ENCODE measurements at places on chromosomes 1 and 21.

GRCh38 chr1:3410142-3410925 lies 44.1 kb upstream of the ARHGEF16 start:
- DNase-seq: no peak

DNA sequence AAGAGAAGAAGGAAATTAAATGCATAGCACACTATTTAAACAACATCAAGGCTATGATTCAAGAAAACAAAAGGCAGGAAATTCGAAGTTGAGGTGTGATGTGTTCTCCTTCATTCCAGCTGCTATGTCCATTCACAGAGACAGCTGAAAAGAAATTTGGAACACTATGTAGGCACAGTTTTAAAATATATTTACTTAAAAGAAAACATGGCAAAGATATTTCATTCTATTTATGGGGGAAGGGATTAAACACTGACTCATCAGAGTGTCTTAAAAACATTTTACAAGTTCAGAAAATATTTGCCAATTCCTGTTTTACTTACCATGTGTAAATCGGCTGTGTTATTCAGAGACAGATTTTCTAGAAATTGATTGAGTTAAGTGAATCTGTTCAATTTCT lies 39.4 kb upstream of the NGF start:
- DNase-seq: peak; percentile 51

GRCh38 chr1:94433866-94434265 lies 15.7 kb downstream of the ABCD3 start:
- DNase-seq: no peak

DNA sequence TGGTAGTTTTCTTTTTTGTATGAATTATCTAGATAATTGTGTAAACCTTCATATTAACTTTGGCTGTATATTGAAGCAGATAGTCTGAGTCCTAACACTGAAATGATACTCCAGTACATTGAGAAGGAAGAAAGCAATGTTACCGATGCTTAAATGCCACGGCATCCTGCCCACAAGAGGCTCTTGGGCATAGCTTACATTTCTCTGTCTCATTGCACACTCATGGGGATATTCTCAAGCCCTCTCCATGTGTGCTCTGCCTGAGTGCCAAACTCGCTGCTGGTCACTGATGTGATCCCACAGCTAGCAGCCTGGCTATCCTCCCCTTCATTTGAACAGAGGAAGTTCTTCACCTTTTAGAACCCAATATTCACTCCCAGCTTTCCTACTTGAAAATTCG lies 179.4 kb downstream of the TGFB2 start:
- no peak for DNase-seq

GRCh38 chr1:82818586-82818985 lies 1017.9 kb downstream of the ADGRL2 start:
- no peak for DNase-seq

DNA sequence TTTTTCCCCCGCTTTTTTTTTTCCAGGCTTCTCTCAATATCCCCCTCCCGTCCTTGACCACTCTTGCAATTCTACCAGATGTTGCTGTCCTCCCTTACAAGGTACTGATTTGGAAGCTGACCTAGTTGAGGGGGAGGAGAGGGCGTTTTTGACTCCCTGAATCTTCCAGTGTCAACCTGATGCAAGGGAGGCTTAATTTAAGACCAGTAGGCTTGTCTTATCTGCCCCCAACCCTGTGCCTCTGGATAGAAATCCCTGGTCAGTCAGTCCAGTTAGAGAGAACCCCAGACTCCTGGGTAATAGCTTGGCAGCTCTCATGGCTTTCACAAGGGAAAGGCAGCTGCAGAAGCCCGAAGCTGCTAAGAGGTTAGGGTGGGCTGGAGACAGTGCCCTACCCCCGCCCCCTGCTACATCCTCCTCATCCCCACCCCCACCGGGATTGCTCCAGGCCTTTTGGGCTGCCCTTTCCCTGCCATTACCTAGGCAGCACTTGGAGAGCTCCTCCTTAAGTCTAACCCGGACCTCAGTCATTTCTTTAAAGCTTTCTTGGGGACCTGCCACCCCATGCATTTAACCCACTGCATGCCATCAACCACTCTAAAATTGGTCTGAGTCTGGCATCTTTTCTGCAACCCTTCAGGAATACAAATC lies 3.6 kb downstream of the ACKR1 start:
- no peak for DNase-seq

DNA sequence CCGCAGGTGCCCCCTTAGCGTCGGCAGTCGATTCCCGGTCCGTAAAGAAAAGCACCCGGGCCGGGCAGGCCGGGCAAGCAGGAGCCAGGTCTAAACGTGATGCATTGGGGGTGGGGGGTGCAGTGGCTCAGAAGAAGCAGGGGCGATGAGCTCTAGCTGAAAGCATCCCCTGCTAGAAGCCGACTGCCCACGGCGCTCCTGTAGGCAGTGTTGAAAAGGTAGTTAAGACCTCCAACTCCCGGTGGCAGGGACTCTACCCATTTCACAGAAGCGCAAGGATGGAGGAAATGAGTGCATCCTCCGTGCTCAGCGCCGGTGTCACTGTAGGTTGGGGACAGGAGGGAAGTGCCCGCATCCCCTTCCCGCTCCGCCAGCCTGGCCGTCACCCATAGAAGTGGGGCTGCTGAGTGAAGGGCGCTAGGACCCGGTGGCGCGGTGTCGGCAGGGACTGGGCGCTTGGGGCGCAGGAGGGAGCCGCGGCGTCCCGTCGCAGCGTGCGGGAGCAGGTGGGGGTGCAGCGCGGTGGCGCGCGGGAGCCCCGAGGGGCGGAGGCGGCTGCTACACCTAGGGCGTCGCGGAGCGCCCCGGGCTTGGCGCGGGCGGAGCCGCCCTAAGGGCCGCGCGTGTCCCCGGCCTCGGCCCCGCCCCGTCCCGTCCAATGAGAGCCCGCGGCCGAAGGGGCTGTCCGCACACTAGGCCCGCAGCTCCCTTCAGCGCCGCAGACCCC lies at the start of gene WNT2B:
Gene WNT2B (plus strand): TSS at position 688 of the 727 bp plus-strand sequence. CDS start 298 bp downstream, outside the sequence.
- peak; percentile 21 for DNase-seq

DNA sequence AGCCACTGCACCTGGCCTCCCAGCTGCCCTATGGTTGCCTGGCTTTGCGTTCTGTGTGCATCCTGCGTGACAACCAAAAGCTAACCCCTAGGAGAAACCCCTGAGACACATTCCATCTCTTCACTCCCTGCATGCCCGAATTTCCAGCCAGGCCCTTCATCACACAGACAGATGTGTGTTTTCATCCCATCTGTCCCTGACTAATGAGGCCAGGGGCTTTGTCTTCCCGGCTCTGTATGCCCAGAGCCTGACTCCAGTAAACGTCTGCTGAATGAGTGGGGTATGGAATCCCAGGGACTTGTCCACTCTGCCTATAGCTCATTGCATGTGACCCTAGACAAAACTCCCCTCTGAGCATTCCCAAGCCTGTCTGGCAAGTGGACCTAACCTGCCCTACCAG lies 9.6 kb downstream of the ESPN start:
- no peak for DNase-seq

GRCh38 chr1:92839442-92839841 lies 7.6 kb downstream of the RPL5 start:
- DNase-seq: no peak

Measured in HCEC 1CT (cell line).